Hematopoietic multipotent progenitor cell treated with erythropoietin and hydrocortisone succinate and interleukin-3 and kit ligand, for 6 days (in vitro differentiated cells): ENCODE measurements at places on chromosomes 2 and 18.

DNA sequence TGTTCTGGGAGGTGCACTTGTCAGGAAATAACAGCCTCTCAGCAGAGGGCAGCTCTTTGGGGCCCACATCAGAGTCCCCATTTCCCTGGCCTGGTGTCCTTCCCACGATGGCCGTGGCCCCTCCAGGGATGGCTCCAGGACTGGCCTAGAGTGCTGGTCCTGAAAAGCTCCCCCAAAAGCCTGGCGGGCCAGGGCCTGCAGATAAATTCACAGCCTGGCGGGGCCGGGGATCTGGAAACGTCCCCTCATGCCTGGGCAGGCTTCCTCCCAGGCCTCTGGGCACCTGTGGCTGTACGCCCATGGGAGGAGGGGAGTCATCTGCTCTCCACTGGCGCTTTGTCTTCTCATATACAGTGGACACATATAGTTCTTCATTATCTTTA is 52.6 kb upstream of the HS6ST1 start:
- no peak for DNase-seq

GRCh38 chr2:120262761-120263428 is 10.2 kb downstream of the RALB start:
- peak; percentile 40 for DNase-seq

GRCh38 chr2:63124850-63125249 is 74.2 kb downstream of the OTX1 start:
- no peak for DNase-seq

GRCh38 chr2:127056631-127057370 is 50.2 kb downstream of the BIN1 start:
- no peak for DNase-seq

DNA sequence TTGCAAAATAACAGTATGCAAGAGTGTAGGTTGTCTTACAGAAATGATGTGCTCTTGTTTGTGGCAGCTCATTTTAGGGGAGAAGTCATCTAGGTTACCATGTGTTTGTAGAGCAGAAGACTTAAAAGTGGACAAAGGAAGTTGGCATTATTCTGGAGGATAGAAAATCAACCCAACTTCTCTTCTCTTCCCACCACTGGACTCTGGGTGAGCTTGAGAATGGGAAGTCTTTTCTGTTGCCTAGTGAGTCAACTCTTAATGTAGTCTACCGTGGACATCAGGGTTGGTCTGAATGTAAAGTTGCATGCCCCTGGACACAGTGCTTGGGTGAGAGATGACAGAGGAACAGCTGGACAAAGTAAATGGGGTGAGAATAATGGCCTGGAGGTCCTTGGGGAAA is 98.3 kb downstream of the FMNL2 start:
- no peak for DNase-seq

DNA sequence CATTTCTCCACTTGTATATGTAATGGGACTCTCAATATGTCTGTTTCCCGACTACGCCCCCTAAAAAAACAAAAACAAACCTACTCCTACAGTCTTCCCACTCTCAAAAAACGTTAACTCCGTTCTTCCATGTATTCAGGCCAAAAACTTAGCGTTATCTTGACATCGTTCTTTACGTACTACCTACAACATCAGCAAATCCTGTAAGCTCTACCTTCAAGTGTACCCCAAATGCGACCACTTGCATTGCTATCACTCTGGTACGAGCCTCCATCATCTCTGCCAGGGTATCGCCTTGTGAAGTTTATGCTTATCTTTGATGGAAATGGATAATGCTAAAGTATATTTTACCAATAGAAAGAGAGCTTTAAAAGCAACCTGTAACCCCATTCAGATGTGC is 479 bp downstream of the GPATCH11 start:
- no peak for DNase-seq

GRCh38 chr2:157339965-157340655 is 14.5 kb upstream of the ERMN start:
- no peak for DNase-seq

GRCh38 chr2:122221665-122222064 is 466.2 kb downstream of the TSN start:
- DNase-seq, result peak; percentile 7
